ENCODE measurements at places on chromosomes 4 and X.

- no peak for DNase-seq
These were observed 62.9 kb upstream of the SLC34A2 start for GRCh38 chr4:25592736-25593135.

DNA sequence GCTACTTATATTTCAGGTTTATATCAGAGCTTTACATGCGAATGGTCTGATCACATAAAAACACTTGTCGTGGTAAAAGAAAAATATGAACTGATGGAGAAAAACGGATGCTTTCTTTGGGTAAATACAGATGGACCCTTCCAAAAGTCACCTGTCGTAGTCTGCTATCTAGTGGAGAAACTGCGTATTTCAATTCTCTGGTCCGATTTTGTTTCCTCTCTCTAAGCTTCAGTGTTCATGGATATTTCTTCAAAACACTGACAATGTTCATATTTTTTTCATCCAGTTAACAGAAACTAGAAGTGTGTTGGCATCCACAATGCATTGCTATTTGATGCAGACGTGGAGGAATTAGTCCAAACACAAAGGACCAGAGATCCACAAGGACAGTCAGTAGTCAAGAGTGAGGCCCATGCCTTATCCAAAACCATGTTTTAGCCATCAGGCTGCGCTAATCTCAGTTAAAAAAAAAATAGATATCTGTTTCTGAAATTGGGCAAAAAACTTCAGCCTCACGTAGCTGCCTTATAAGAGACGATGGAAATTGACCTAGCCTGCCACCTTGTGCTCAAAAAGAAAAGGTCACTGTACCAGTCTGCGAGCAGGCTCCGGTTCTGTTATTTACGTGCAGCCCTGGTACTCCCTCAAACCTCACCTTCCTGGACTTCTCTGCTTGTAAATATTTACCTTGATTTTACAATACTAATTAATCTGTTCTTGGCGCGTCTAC is 16.0 kb downstream of the MEPE start:
- peak; percentile 12 for DNase-seq

- no peak for DNase-seq
These were observed 99.9 kb downstream of the AREG start for GRCh38 chr4:74544655-74545361.

DNA sequence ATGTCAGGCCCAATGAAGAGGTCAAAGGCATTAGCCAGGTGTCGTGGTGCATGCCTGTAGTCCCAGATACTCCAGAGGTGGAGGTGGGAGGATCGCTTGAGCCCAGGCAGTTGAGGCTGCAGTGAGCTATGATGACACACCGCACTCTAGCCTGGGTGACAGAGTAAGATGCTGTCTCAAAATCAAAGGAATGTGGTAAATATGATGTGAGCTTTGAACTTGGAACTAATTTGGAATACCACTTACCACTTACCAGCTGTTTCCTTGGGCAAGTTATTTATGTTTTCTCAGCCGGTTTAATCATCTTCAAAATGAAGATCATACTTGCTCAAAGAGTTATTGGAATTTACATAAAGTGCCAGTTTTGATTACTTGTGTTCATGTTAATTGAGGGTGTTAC is 23.8 kb upstream of the SEPSECS start:
- no peak for DNase-seq

GRCh38 chrX:67555578-67556203 is 11.9 kb downstream of the AR start:
- no peak for DNase-seq

Measured in central memory CD4-positive, alpha-beta T cell (primary cell).